ENCODE measurements at places on chromosomes 4 and X.

DNA sequence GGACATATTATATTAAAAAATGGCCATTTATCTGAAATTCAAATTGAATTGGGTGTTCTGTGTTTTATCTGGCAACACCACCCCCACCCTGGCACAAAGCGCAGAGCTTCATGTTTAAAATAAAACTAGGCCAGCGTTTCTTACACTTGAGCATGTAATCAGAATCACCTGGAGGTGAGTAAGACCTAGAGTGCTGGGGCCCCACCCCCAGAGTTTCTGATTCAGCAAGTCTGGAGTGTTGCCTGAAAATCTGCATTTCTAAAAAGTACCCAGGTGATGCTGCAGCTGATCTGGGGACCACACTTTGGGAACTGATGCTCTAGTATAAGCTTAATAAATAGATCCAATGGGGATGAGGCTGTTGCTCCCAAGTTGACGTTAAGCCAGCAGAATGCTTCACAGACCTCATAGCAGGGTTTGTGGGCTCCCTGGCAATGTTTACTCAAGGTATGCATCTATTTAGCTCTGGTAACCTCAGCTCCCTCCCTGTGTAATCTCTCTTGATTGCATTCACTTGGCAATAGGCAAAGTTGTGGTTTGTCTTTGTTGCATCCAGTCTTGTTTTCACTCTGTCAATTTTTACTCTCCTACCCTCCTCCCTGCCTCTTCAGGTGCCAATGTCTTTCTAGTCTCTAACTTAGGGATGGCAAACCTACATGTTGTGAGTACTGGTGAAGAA is 99.8 kb upstream of the TEX13D start:
- peak; percentile 8 for DNase-seq

GRCh38 chr4:100422894-100423293 is 94.9 kb downstream of the EMCN start:
- DNase-seq: no peak

DNA sequence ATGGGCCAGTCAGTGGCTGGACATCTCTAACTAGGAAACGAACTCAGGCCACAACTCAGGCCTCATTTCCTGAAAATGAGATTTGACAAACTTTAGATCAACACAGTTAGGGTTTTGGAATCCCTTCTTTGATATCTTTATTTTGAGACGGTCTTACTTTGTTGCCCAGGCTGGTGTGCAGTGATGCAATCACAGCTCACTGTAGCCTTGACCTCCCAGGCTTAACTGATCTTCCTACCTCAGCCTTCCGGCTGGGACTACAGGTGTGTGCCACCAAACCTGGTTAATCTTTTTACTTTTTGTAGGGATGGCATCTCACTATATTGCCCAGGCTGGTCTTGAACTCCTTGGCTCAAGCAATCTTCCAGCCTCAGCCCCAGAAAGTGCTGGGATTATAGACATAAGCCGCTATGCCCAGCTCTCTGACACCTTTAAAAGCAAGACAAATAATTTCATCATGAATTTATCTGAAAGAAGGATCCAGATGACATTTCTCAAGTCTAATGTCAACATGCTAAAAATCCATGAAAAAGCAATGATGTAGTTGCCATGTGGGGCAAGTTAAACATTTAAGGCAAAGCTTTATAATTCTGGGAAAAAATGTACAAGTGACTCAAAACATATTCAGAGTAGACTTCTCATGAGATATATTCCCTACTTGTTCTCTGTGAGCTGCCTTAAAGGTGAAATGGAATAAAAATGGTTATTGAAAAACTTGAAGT is 89.1 kb upstream of the CBR4 start:
- DNase-seq: no peak

- no peak for DNase-seq
Observed at GRCh38 chrX:36436361-36436760, 516.8 kb downstream of the CFAP47 start.

DNA sequence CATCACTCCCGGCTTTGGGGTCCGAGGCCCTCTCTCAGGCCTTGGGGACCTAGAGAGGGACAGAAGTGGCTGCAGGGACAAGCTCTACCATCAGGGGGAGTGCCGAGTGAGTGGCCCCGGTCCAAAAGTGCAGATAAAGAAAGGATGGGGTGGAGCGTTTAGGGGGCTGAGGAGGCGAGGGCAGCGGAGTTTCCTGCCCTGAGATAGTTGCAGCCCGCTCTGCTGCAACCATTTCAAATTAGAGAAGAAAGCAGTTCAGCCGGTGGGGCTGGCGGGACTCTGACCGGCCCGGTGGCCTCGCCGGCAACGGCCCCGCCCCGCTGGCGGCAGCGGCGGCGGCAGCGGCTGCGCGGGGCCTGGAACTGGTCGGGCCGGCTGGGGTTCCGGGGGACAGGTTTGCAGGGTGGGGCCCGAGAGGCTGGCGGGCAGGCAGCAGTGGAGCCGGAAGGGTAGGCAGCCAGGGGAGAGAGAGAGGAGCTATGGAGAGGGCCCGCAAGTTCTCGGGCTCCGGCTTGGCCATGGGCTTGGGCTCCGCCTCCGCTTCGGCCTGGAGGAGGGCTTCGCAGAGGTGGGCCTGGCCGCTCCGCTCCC is 7.6 kb downstream of the DLG3 start:
- DNase-seq: no peak

GRCh38 chr4:15344041-15344440 is 83.8 kb upstream of the C1QTNF7 start:
- DNase-seq: no peak

GRCh38 chrX:50905334-50905733 is 5.2 kb upstream of the BMP15 start:
- DNase-seq: no peak

DNA sequence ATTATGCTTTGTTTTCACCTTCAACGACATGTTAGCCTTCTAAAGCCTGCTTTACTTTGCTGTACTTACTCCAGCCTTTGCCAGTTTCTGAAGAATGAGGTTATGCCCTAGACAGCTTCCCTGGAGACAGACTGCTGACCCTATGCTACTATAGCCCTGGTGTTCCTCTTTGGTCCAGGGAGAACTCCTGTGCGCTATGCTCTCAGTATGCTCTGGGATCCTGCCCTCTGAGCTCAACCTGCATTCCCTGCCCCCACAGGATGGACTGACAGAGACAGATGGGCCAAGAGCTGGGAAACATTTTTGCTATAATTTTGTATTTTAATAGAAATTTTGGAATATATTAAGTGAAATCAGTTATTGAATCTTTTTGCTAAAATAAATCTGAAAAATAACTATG is 425.9 kb downstream of the TMA16 start:
- DNase-seq: no peak

GRCh38 chr4:8079031-8079885 is 79.4 kb downstream of the ABLIM2 start:
- DNase-seq: peak; percentile 64

DNA sequence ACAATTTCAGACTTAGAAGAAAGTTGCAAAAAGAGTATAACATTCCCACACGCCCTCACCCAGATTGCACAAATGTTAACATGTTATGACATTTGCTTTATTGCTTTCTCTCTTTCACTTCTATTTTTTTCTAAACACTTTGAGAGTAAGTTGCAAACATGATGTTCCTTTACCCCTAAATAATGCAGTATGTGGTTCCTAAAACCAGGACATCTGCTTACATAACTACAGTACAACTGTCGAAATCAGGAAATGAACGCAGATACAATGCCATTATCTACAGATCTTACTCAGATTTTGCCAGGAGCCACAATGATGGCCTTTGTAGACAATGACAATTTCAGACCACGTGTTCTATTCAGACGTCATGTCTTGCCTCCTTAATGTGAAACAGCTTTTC is 22.4 kb downstream of the SH3TC1 start:
- no peak for DNase-seq

GRCh38 chr4:168509786-168510185 is 12.9 kb downstream of the PALLD start:
- DNase-seq: no peak

DNA sequence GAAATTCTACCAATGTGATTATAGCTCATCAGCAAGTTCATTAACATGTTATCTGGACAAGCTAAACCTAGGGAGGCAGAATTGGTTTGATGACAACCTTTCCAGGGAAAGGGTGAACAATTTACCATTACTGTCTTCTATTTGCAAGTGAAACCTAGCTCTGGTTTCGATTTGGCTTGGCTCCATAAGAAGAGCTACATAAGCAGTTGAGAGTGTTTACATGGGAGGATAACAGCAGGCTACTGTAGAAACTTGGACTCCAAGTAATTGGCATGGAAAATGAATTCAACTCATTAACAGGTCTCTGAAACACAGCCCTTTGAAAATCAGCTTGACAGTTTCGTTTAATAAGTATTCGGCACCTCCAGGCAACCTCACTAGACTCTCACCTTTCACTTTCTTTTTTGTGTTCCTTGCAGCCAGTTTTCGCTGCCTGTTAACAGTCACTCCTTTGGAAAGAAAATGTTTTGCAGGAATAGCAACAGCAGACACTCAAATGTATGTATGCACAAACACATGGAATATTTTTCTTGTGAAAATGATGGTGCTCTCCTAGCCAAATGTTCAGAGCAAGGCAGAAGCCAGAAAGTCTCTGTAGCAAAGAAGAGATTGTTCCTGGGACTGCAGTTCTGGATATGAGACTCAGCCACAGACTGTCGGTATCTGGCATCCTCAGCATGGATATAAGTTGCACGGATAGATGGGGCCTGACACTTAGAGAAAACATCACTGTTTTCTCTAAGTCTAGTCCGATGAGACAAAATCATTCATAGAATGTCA is 27.5 kb downstream of the POU3F4 start:
- no peak for DNase-seq

DNA sequence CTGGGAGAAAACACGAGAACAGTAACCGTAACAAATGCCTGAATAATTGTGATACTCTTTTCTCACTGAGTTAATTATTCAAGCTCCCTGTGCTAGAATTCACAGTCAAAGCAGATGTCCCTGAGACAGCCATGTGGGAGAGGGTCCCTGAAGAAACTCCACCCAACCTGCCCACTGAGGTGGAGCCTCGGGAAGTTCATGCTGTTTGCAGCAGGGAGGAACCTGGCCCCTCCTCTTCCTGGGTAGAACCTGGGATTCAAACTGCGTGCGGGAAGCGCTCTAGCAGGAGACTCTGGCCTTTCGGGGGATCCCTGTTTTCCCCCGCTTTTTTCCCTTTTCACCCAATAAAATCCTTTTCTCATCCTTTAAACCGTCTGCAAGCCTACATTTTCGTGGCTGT is 20.2 kb upstream of the RHOH start:
- DNase-seq: no peak

DNA sequence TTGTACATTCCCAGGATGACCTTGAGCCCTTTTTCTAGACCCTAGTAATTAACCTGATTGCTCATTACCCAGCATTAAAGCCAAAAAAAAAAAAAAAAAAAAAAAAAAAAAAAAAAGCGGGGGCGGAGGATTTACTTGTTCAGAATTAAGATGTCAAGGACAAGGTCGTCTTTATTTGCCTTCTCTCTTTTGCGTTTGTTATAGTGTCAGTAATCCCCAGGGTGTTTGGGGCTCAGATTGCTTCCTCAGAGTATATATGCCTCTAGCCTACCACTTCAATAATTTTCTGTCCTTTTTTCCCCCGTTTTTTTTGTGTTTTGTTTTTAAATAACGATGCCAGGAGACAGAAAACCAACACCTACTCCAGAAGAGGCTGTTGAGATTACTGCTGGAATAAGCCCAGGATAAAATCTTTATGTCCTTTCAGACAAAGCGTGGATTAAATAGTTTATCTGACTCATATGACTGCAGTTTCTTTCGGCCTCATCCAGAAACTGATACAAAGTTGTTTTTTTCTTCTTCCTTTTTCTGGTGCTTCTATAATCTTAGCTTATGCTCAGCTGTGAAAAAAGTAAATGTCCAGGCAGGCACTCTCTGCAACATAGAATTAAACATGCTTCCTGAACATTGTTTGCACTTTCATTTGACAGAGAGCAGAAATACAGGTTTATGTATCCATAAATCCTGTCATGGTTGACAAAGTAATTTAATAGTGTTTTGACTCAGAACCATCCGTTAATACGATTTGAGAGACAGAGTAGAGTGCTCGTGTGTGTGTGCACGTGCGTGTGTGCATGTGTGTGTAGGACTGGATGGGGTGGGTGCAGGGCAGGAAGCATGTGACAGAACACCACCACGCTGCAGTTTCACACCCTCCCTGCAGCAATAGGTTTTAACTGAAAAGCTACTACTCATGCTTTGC is 138.6 kb downstream of the AFF1 start:
- peak; percentile 38 for DNase-seq

- DNase-seq: no peak
Observed at GRCh38 chrX:66200855-66201795, 37.1 kb downstream of the HEPH start.

GRCh38 chrX:12954981-12955380 is 19.9 kb upstream of the TMSB4X start:
- DNase-seq: no peak

DNA sequence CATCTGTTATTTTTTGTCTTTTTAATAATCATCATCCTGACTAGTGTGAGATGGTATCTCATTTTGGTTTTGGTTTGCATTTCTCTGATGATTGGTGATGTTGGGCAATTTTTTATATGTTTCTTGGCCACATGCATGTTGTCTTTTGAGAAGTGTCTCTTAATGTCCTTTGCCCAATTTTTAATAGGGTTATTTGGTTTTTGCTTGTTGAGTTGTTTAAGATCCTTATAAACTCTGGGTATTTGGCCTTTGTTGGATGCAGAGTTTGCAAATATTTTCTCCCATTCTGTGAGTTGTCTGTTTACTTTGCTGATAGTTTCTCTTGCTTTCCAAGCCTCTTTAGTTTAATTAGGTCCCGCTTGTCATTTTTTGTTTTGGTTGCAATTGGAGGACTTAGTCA is 152.1 kb upstream of the MED14 start:
- DNase-seq: no peak

DNA sequence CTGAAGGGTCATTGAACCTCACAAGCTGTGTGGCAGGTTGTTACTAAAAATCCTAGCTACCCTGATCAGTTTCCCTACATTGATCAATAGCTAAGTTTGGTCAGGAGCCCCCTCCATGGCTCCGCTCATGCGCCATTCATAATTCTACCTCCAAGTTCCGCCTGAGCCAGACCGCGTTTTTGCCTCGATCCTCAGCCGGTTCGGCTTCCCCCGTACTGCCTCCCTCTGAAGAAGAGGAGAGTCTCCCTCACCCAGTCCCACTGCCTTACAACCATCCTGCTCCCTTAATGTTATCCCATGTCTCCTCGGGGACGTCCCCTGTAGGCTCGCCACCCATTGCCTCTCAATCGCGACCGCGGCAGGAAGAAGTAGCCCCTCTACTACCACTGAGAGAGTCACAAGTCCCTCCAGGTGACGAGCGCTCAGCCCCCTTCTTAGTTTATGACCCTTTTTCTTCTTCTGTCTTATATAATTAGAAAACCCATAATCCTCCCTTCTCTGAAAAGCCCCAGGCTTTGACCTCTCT is 158.2 kb downstream of the DEFB131A start:
- no peak for DNase-seq

GRCh38 chrX:20204351-20204750 is 62.4 kb downstream of the RPS6KA3 start:
- DNase-seq: no peak

DNA sequence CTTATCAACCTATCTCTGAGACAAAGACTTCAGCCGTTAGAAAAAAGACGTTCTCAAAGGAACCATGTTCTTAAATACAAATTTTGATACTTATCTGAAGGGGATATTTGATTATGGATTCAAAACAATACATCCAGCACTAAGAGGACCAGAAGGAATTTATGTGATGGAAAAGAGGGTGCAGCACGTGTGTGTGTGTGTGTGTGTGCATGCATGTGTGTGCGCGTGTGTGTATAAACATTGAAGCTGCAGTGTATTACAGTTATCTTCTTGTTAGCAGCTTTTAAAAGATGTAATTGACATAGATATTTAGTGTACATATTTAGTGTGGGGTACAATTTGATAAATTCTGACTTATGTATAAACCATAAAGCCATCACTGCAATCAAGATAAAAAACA is 44.9 kb downstream of the ANK2 start:
- no peak for DNase-seq

GRCh38 chr4:74967324-74967723 is 34.4 kb downstream of the PARM1 start:
- no peak for DNase-seq

Measured in head of caudate nucleus (tissue), 42 donors.